Lower lobe of right lung (tissue), 2 donors: ENCODE measurements at places on chromosomes 4 and X.

DNA sequence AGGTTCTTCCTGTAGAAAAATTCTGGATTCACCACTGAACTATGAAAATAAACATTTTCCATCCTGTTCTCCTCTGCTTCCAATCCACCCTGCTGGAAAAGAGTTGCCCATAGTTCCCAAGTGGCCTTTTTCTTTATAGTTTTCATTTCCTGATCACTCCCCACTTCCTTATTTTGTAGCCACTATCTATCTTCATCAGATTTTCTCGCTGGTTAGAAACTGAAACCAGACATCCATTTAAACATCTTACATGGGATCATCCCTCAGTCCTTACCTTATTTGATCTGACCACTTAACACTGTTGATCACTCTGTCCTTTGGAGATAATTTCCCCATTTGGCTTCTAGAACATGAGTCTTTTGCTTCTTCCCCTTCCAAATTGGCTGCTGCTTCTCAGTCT is 42.2 kb upstream of the SCOC start:
- no peak overlapping the region for H3K4me3 ChIP-seq
- H3K27me3 ChIP-seq, result no peaks in the 10 kb centered on the region
- no peaks in the 10 kb centered on the region for H3K4me1 ChIP-seq
- no peak overlapping the region for H3K27ac ChIP-seq
- H3K36me3 ChIP-seq, result no peaks in the 10 kb centered on the region

DNA sequence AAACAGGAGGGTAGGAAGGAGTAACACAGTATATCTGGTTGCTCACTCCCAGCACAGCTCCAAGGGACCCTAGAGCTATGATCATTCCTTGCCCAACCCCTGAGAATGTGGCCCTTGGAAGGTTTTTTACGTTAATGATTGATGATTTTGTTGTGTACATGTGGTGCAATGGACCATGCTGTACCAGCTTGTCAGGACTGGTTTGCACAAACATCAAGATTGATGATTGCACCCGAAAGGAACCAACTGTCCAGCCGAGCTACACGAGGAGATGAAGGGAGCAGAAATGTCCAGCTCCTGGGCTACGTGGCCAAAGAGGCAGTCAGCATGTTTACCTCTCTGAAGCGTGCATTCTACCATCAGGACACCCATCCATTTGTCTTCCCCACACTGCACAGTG is 83.2 kb upstream of the USP9X start:
- no peak overlapping the region for H3K4me3 ChIP-seq
- no peak overlapping the region for H3K27ac ChIP-seq
- no peaks in the 10 kb centered on the region for H3K4me1 ChIP-seq
- no peaks in the 10 kb centered on the region for H3K36me3 ChIP-seq
- DNase-seq, result no peak

GRCh38 chr4:186808630-186809018 is 85.0 kb upstream of the FAT1 start:
- no peak for DNase-seq
- H3K36me3 ChIP-seq, result no peaks in the 10 kb centered on the region
- H3K27ac ChIP-seq, result no peak overlapping the region
- no peaks in the 10 kb centered on the region for H3K4me1 ChIP-seq
- no peaks in the 10 kb centered on the region for H3K27me3 ChIP-seq
- H3K4me3 ChIP-seq, result no peak overlapping the region

DNA sequence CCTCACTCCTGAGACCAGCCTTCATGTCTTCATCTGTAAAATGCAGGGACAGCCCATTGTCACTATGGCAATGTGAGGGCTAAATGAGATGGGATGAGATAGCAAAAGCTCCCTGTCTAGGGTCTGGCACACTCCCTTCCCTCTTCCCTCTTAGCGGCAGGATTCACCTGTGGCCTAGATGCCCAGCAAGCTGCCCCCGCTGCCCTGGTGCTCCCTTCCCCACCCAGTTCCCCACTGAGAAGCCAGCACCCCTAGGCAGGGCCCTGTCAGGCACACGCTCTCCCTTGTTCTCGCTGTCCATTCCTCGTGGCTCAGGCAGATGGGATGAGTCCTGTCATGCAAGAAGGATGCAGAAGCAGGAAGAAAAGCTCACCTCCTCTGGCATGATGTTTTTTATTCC is 49.2 kb upstream of the PJA1 start:
- no peak overlapping the region for H3K4me3 ChIP-seq
- H3K27ac ChIP-seq, result no peak overlapping the region
- no peaks in the 10 kb centered on the region for H3K27me3 ChIP-seq
- no peak for DNase-seq

DNA sequence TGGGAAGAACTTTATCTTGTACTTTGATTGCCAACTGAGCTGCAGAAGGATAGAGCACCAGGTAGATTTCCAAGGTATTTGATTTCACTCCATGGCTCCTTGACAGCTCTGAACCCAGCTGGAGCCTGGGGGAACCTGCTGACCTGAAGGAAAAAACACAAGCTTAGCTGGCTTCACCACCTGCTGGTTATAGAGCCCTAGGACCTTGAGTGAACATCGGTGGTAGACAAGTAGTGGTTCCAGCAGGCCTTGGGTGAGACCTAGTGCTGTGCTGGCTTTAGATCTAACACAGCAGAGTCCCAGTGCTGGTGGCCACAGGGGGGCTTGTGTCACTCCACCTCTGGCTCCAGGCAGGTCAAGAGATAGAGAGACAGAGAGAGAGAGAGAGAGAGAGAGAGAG is 1102.6 kb downstream of the ADGRL3 start:
- H3K27ac ChIP-seq, result no peak overlapping the region
- H3K4me1 ChIP-seq, result no peaks in the 10 kb centered on the region
- H3K36me3 ChIP-seq, result no peaks in the 10 kb centered on the region
- H3K27me3 ChIP-seq, result no peaks in the 10 kb centered on the region
- no peak for DNase-seq

DNA sequence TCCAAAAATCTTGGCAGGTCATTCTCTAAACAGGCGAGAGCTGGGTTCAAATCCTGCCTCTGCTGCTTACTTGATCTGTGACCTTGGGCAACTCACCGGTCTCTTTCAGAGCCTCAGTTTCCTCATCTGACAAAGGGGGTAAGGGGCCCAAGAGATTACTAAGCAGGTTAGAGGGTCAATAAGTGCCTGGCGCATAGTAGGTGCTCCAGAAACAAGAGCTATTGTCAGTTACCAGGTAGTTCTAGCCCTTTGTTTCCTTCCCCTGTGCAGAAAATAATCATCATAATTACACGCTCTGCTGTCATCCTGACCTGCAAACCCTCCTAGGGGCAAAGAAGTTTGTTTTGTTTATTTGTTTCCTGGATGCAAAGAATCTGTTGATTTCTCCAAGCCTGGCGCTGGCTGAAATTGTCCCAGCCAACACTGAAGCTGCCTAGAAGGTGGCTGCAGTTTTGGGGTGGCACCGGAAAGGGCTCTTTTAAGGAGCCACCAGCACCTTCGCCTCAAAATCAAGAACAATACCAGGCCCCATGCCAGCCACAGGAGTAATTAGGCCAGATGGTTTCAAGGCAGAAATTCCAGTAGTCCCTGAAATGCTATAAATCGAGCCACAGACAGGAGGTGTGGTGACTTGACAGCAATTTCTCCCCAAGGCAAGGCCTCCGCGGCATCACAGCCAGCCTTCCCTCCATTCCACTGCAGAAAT is 10.2 kb upstream of the KIAA0232 start:
- H3K27ac ChIP-seq, result no peak overlapping the region
- H3K4me1 ChIP-seq, result no peaks in the 10 kb centered on the region
- DNase-seq, result no peak
- H3K4me3 ChIP-seq, result no peak overlapping the region
- no peaks in the 10 kb centered on the region for H3K36me3 ChIP-seq
- no peaks in the 10 kb centered on the region for H3K27me3 ChIP-seq

GRCh38 chrX:13101441-13102139 is 57.2 kb upstream of the FAM9C start:
- H3K27me3 ChIP-seq, result no peaks in the 10 kb centered on the region
- no peaks in the 10 kb centered on the region for H3K36me3 ChIP-seq
- H3K27ac ChIP-seq, result peak overlapping the region; percentile 62
- DNase-seq, result peak; percentile 67
- H3K4me3 ChIP-seq, result no peak overlapping the region
- peaks cover 27% of the 10 kb centered on the region for H3K4me1 ChIP-seq
